ENCODE measurements at places on chromosomes 16 and 17.
A peak's percentile ranks its signal among the peaks of the same experiment; 100 is the strongest.

DNA sequence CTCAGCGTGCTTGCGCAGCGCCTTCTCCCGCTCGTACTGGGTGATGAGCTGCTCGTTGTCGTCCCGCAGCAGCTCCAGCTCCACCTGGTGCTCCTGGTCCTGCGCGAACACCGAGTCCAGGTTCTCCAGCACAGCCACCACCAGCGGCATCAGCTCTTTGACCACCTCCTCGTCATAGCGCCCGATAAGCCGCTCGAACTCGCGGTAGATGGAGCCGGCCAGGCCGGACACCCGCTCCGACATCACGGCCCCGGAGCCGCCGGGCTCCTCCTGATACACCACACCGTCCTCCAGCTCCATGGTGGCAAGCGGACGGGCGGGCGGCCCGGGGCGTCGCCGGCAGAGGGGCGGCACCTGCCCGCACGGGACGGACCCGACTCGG, 320 bp downstream of the SPAG9 start:
- DNase-seq: peak; percentile 39

DNA sequence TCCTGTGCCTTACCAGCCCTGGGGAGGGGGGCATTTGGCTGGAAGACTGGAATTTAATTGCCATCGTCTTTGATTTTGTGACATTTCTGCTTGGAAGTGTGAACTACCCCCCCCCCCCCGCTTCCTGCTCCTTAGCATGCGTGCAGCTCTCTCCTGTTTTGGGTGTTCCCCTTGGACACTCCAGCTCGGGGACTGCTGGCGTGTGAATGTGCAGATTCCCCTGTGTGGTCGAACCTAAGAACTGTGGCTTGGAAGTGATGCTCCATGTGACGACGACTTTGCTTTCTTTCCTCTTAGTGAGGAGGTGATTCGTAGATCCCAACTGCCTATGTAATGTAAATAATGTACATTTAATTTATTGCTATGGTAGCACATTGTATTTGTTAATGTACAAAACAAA, 26.1 kb downstream of the OR1D5 start:
- DNase-seq: no peak

GRCh38 chr16:54547052-54547451, 260.5 kb upstream of the IRX3 start:
- no peak for DNase-seq

- DNase-seq: no peak
Measured at GRCh38 chr17:72191921-72192799, 71.3 kb downstream of the SOX9 start.

- DNase-seq: no peak
Measured at GRCh38 chr17:70564006-70564620, 394.8 kb downstream of the KCNJ2 start.

DNA sequence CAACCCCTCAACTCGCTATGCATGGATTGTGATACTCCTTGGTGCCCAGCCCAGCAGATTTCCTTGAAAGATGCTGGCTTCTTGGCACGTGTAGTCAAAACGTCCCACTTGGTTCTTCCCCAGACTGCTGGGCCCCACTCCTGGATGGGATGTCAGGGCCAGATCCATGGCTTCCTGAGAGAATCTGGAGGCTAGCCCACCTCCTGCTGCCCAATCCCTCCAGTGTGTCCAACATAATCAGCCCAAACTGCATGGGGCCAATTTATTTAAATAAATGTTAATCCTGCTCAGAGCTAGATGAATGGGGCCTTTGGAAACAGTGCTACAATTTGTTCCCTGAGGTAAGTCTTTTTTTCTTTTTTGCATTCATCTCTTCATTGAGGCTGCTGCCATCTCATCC, 49.4 kb downstream of the WSB1 start:
- no peak for DNase-seq

DNA sequence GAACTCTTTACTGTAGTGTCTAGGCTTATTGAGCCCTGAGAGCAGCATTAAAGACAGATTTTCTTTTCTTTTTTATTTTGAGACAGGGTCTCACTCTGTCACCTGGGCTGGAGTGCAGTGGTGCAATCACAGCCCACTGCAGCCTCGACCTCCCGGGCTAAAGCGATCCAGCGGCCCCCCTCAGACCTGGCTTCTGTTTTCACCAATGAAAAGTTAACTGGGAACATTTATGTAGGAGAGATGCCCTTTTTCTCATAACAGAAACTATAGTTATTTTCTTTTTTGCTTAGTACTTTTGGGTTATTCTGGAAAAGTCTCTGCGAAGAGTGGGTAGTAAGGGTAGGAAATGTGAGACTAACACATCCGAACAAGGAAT, 1.5 kb downstream of the MAP1LC3B start:
- DNase-seq: no peak

DNA sequence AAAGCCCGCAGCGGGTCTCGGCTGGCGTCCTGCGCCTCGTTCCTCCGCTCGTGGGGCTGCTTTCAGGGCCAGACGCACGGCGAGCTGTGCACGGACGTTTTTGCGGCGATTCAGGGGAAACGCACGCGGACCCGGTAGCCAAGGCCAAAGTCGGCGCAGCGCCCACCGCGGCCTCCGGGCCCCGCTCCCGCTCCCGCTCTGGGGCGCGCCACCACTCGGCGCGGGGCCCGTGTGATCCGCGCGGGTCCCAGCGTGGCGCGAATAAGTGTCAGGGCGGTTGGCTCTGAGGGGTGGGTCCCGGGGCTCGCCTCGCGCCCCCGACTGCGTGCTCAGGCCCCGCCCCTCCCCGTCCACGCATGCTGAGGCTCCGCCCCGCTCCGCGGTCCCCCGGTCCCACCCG, 694 bp upstream of the TBCD start:
- no peak for DNase-seq

DNA sequence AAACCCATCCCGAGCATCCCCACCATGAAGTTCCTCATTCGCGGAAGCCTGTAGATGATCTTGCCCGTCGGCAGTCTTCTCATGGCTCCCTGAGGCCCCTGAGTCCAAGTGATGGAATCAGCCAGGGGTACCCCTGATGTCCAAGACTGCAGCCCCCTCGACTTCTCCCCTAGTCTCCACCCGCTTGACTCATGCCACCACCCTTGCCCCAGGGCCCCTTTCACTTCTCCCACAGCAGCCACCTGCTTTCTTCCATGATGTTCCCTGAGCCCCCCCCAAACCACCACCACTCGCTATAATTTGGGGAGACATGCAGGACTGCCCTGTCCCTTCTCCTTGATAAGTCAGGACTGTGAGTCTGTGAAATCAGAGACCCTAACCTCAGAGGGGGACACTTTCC, 11.4 kb downstream of the BEAN1 start:
- DNase-seq: no peak

GRCh38 chr17:16889088-16889465, 82.8 kb downstream of the TNFRSF13B start:
- DNase-seq: no peak

- DNase-seq: no peak
Measured at GRCh38 chr16:75192606-75193264, 14.2 kb downstream of the CTRB2 start.

GRCh38 chr16:24668481-24669061, 60.9 kb upstream of the TNRC6A start:
- no peak for DNase-seq

- no peak for DNase-seq
Measured at GRCh38 chr17:73782641-73783381, 138.6 kb upstream of the SDK2 start.

DNA sequence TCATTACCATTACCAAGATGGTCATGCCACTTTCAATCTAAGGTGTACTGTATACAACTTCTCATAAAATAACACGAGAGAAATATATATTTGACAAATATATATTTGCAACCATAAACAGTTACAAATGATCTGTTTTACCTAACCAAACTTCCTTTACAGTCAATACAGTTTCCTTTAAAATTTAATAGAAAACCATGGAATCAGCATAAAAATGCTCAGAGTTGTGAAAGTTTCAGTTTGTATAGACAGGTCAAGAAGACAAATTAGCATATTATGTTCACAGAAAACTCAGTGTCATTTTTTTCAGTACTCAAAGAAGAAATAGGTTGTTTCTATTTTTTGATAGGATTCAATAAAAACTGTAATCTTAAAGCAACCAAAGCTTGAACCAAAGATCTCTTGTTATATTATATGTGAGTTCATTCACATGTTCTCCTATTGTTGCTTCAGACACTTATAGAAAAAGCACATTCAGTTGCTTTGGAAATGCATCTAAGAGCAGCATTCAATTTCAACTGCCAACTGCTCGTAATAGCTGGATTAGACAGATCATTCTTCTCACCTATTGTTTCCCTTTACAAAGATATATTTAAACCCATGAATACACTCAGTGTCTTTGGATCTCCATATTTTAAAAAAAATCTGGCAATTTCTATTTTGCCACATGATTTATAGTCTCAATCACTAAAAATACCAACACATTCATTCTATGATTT, 15.1 kb downstream of the SSH2 start:
- DNase-seq: no peak

GRCh38 chr16:20242568-20243255, 84.6 kb downstream of the GP2 start:
- DNase-seq: no peak

GRCh38 chr16:49598383-49599170, 225.0 kb downstream of the C16orf78 start:
- DNase-seq: no peak

GRCh38 chr17:1050996-1051925, 54.3 kb downstream of the TIMM22 start:
- no peak for DNase-seq

DNA sequence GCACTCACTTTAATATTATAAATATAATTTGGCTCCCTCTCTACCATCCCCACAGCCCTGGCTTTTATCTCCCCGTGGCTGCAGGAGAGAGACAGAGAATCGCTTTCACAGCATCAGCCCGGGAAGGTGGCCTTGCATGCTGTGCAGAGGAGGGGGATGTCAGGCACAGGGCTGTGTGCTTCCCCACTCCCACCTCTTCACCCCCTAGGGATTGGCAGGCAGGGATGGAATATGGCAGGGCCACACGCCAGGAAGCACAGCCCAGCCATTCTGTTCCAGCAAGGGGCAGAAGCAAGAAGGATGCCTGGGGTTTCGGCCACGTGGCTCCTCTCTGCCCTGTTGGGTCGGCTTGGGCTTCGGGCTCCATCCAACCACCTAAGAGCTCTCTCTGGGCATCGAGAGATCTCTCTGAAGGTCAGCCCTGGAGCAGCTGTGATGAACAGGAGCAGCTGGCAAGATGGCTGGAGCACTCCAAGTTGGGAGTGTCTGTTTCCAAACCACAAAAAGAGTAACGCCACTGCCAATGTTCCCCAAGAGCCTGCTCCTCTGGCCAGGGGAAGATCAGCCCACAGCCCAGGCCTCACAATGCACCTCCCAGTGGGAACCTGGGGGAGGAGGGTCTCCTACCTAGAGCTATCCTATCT, 223.2 kb downstream of the C16orf78 start:
- no peak for DNase-seq

DNA sequence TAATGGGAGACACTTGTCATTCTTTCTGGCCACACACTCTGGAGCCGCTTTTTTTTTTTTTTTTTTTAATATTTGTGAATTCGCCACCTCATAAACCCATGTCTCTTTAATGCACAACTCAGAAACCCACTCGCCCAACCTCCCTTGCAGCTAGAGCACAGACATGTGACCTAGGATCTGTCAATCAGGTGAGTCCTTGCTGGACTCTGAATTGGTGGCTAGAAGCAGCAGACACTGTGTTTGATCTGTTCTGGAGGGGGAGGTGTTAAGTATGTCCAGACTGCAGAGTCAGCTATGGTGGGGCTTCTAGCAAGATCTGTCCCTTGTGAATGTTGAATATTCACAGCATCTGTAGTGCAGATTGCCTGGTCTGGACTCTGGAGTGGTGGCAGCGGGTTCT, 112.1 kb downstream of the PRKCB start:
- no peak for DNase-seq

GRCh38 chr16:53282975-53283946, 151.0 kb upstream of the RBL2 start:
- DNase-seq: no peak

DNA sequence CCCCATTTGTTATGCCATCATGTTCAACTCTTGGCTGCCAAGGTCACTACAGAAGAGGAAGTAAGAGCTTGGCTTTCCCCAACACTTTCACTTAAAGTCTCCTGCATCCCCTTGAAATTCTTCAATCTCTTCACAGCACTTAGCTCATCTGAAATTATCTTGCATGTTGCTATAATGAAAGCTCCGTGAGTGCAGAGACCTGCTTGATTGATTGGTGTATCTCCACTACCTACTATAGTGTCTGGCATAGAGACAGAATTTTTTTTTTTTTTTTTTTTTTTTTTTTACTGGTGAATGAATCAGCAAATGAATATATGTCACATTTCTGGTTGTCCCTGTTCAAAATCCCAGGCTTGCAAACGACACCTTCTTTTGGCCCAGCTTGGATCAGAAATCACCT, 1.9 kb upstream of the SDR42E1 start:
- no peak for DNase-seq

- DNase-seq: no peak
Measured at GRCh38 chr17:10115536-10115932, 82.9 kb downstream of the GAS7 start.

GRCh38 chr17:74217037-74217730, 3.8 kb downstream of the TTYH2 start:
- no peak for DNase-seq

DNA sequence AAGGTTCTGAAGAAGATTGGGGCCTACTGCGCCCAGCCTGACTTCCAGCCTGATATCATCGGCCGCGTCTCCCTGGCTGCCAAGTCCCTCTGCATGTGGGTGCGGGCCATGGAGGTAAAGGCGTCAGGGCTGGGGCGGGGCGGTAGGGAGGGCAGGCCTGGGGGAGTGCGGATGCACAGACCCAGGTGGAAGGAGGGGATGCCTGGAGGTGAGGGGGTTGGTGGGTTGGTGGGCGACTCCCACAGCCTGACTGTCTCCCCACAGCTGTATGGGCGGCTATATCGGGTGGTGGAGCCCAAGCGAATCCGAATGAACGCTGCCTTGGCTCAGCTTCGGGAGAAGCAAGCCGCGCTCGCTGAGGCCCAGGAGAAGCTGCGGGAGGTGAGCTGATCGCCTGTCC, 26.8 kb upstream of the KDM6B start:
- no peak for DNase-seq

DNA sequence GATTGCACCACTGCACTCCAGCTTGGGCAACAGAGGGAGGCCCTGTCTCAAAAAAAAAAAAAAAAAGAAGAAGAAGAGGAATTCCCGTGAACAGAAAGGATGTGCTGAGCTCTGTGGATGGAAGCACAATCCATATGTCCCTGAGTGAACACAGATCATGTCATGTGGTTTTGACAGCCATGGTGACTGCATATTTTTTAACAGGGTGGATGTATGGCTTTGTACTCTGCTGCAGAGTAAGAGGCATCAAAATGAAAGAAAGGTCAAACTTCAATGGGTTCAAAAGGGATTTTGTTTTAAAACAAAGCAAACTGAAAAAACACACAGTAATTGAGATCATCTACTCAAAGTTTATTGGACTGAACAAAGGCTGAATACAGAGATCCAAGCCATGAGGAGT, 31.5 kb downstream of the MXRA7 start:
- no peak for DNase-seq

Data from T-helper 22 cell (primary cell).